Cortex of kidney (tissue), 1 donor: ENCODE measurements at places on chromosomes 13 and 19.

- no peak for DNase-seq
These were observed at the start of gene AMH for GRCh38 chr19:2249010-2249866. Gene AMH (plus strand): TSS chr19:2249323. CDS start chr19:2249333, 10 bp downstream.

- DNase-seq: no peak
These were observed 70.7 kb upstream of the GTF3A start for GRCh38 chr13:27353708-27354107.

GRCh38 chr19:5507065-5507909, 52.1 kb downstream of the ZNRF4 start:
- no peak for DNase-seq

DNA sequence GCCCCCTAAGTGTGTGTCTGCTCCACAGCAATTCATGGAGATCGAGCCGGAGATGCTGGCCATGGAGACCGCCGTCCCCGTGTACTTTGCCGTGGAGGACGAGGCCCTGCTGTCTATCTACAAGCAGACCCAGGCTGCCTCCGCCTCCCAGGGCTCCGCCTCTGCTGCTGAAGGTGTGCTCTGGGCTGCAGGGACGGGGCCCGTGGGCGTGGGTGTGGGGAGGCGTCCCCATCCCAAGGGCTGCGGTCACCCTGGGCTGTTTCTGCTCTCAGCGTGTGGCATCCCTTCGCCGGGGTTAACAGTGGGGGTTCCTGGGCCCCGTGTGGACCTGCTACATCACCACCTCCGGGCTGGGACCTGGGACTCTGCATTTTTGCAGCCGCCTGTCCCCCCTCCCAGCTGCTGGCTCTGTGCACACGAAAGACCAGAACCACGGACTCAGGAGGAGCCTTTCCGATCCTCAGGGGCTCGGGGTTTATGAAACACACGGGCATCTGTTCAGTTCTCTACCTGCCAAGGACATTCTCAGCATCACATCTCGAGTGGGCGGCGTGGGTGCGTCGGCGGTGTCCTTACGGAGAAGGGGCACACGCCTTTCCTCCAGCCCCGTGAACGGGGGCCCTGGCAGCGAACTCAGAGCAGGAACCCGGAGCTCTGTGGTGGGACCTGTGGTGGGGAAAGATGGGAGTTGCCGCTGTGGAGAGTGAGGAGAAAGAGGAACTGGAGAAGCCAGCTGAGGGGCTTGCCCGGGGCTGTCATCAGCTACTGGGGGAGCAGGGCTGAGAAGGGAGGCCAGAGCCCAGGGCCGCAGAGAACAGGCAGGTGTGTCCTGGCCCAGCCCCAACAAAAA, 7.8 kb downstream of the NCLN start:
- no peak for DNase-seq

DNA sequence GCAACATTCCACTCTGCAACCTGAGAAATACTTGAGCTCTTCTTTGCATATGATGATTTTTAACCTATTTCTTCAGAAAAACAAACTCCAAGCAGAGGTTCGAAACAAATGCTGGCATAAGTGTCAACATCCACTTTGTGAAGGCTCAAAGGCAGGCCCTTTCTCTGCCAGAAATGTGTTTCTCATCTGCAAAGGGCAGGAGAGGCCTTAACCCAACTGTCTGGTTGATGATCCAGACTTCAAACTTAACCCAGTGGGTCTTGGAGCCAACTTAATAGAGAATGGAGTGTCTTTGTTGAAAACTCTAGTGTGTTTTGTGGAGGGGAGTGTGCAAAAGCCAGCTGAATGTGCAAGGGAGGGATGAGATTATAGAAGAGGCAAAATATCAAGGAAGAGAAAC, 28.3 kb upstream of the ZNF507 start:
- no peak for DNase-seq

GRCh38 chr13:111577956-111578605, 257.6 kb downstream of the TEX29 start:
- DNase-seq: no peak

DNA sequence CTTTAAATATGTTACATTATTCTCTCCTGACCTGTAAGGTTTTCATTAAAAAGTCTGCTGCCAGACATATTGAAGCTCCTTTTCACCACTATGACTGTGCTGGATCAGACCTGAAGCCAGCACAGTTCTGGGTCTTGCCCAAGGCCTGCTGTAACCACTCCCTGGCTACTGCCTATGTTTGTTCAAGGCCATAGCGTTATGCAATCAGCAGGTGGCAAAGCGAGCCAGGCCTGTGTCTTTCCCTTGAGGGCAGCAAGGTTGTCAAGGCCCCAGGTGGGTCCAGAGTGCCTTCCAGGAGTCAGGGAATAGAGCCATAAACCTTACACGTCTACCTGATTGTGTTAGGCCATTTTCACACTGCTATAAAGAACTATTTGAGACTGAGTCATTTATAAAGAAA, 496.8 kb upstream of the PCDH9 start:
- no peak for DNase-seq

DNA sequence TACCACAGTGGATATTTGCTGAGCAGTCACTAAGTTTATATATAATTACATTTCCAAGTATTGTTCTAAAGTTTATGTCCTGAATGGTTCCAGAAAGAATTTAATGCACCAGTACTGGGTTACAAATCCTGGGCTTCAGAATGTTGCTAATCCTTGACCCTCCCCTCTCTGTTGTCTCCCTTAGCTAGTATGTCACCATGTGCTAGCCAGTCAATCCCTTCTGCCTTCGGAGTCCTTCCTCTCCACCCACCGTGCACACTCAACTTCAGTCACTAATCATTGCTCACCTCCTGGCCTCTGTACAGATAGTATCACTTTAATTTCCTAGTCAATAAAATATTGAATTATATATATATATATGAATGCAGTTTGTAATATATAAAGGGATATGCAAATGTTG, 7.5 kb downstream of the FAM124A start:
- DNase-seq: no peak

DNA sequence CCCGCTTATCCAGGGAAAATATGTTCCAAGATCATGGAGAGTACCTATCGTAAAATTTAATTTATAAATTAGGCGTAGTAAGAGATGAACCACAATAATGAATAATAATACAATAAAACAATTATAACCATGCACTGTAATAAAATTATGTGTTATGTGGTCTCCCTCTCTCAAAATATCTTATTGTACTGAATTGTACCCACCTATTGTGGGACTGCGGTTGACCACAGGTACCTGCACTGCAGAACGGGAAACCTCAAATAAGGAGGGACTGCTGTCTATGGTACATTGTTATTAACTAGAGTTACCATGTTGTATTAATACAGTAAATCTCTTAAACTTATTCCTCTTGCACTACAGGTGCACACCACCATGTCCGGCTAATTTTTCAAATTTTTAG, 5.3 kb upstream of the KLK12 start:
- no peak for DNase-seq

DNA sequence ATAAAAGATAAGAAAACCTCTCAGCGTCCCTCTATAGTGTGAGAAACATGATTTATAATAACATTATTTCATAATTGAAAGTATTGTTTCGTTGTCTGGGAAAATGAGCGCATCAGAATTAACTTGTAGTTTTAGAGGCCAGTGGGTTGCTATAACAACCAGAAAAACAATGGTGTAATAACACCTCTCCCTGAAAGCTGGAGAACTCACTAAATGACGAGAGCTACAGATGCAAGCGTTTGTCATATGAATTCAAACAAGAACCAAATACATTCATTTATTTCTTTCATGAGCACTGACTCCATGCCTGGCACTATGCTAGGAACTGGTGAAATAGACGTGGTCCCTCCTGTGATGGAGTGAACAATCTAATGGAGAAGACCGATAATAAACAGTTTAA, 16.3 kb downstream of the KBTBD7 start:
- DNase-seq: no peak

GRCh38 chr13:111401151-111401550, 80.7 kb downstream of the TEX29 start:
- no peak for DNase-seq

- DNase-seq: no peak
These were observed 6.9 kb upstream of the ICAM4 start for GRCh38 chr19:10279737-10280442.

GRCh38 chr19:7902796-7903243, 857 bp upstream of the MAP2K7 start:
- DNase-seq: no peak

DNA sequence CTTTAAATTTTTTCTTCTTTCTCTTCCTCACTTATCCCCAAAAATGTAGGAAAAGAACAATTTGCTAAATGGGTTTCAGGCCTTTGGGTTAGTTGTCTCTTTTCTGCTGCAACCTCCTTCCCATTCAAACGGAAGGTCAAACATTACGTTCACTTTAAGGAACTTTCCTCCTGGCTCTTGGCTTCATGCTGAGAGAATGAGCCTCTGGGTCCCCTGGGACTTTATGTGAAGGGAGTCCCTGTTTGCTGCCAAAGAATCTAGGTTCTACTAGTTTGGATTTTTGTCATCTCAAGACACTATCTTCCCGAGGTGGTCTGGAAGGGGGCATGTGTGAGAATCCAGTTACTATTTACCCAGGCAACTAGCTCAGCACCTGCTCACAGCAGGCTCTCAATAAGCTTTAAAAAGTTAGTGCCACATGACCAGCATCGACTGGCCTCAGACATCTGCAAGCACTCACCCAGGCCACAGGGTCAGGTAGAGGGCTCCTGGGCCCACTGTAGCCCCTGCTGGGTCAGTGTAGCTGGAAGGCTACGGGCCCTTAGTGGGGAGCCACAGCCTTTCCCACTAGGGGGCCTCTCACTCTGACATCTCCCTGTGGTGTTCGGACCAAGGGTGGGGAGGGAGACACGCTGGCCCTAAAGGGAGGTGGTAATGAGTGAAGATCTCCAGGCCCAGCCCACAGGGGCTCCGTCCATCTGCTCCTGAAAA, 40.5 kb downstream of the FAM124A start:
- DNase-seq: no peak

GRCh38 chr13:37413161-37413560, 185.4 kb downstream of the POSTN start:
- DNase-seq: no peak

DNA sequence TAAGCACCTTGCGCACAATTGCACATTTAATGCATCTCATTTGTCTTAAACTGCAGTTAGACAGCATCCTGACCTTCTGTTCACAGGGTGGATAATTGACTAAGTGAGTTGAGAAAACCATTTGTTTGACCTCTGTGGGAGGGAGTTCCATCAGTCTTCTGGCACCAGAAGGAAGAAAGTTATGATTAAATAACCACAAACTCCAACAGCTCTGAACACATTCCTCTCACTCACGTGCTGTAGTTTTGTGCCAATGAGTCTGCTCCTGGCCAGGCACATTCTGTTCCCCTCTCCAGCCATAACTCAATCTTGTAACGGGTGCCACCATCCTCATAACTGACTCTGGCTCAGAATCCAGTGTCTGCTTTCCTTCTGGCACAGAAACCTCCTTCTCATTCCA, 817.2 kb downstream of the SLITRK1 start:
- no peak for DNase-seq

GRCh38 chr19:37506387-37507166, at the start of gene ZNF793:
Gene ZNF793 (plus strand): TSS chr19:37506939. CDS start chr19:37523440, 16,501 bp downstream.
- DNase-seq: peak; percentile 26

DNA sequence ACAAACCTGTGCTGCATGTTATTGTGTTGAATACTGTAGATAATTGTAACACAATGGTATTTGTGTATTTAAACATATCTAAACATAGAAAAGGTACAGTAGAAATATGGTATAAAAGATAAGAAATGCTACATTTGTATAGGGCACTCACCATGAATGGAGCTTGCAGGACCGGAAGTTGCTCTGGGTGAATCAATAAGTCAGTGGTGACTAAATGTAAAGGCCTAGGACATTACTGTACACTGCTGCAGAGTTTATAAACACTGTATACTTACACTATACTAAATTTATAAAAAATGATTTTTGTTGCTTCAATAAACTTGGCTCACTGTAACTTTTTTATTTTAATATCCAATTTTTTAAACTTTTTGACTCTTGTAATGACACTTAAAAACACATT, 34.4 kb downstream of the LMO7 start:
- DNase-seq: no peak

DNA sequence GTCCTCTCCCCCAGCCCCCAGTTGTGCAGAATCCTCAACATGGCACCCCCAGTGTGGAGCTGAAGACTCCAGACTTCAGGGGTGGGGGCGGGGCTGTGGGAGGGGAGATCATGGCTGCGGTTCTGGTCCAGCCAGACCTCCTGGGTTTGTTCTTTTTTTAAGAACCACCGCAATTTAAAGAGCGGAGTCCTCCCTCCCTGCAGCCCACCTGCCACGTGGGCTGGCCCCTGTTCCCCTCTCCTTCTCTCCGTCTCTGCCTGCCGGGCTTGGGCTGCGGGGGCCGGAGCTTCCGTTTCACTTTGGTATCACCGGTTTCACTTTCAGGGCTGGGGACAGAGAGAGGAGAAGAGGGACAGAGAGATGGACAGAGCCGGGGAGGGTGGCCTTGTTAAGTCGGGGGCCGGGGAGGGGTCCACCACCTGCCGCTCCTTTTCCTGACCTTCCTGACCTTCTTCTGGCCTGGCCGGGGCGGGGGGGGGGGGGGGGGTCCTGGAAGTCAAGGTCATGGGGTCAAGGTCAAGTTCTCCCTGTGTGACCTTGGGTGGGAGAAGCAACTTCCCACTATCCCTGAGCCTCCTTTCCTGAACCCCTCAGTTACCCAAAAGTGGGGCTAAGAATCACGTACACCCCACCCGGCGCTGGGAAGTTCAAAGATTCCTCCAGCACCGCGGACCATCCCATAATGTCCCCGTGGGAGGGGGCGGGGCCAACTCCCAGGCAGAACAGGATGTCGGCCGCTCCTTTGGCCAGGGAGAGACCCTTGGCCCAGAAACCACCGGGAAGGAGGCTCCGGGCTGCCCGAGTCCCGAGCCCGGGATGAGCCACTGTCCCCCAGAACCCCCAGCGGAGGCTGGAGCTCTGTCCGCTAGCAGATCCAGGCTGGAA, 11.3 kb upstream of the ZBTB7A start:
- DNase-seq: no peak

DNA sequence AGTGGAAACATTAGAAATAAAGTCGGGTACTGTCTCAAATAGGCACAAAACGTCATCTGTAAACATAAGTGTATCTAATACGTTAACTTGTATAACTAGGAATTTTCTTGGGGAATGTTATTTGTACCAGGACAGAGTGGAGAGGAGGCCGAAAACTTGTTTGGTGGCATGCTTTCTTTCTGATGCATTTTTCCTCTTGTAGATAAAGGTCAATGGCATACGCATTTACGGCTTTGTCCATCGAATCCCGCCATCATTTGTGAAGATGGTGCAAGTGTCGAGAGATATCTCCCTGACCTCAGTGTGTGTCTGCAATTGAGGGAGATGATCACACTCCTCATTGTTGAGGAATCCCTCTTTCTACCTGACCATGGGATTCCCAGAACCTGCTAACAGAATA, 4.7 kb downstream of the LGALS13 start:
- DNase-seq: no peak

DNA sequence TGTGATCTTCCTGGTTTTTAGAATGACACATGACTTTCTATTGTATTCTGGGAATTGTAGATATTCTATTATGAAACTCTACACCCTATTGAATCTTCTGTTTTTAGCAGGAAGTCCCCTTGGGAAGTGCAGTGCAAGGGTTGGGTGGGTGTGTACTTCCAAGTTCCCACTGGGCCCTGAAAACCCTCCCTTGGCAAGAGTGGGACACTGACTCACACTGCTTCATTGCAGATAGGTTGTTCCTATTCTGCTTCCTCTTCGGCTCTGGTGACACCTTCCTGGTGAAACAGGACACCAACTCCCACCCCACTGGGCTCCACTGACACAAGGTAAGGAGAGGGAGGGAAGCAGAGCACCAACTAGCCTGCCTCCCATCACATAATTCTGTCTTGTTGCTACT, 121.8 kb downstream of the KCTD12 start:
- DNase-seq: no peak

- DNase-seq: no peak
These were observed 389.8 kb downstream of the NDFIP2 start for GRCh38 chr13:79870766-79871165.
